CD4-positive, alpha-beta T cell treated with Interferon alpha-2 for 1 hour (primary cell): ENCODE measurements at places on chromosomes 1 and 21.

GRCh38 chr1:218339267-218339831 lies 5.8 kb upstream of the TGFB2 start:
- DNase-seq, result no peak

- DNase-seq, result no peak
Measured at GRCh38 chr21:14739590-14739989, 193.5 kb upstream of the SAMSN1 start.

- no peak for DNase-seq
Measured at GRCh38 chr1:221394011-221394544, 347.8 kb downstream of the DUSP10 start.

GRCh38 chr1:163875200-163875926 lies 553.6 kb downstream of the NUF2 start:
- no peak for DNase-seq

DNA sequence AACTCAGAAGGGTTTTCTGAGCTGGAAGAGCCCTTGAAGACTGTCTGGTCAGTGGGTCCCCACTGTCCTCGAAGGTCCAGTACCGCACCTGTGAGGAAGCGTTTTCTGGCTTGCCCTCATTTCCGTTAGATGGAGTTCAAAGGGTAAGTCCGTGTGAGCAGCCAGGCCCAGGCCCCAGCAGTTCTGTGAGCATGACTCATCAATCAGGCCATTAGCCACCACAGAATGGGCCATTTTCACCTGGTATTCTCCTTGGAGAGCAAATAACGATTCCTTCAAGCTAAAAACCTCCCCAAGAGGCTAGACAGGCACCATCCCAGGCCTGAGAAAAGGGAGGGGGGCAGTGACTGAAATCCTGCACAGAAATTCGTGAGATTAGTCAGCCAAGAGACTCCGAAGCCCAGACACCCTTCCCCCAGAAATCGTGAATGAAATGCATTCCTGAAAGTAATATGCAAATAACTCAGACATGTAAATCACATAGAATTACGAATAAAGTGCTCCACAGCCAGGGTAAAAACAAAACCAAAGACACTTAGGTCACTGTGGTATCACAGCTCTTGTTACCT lies 66.0 kb downstream of the BCAR3 start:
- DNase-seq, result no peak

DNA sequence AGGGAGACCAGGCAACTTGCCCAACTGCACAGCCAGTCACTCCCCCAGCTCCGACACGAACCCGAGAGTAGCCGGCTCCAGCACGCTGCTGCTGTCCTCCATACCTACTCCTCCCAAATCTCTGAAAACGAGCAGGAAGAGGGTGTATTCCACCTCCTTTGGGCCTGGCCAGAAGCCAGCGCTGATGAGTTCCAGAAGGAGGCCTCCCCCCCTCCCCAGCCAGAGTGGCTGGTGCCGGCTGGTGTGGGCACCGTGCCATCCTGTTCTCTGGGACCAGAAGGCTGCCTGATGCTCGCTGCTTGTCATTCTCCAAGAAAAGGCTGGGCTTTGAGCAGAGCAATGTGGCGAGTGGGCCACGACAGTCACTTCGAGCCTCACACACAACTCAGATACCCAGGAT lies 22.2 kb downstream of the KCNN3 start:
- DNase-seq, result no peak

DNA sequence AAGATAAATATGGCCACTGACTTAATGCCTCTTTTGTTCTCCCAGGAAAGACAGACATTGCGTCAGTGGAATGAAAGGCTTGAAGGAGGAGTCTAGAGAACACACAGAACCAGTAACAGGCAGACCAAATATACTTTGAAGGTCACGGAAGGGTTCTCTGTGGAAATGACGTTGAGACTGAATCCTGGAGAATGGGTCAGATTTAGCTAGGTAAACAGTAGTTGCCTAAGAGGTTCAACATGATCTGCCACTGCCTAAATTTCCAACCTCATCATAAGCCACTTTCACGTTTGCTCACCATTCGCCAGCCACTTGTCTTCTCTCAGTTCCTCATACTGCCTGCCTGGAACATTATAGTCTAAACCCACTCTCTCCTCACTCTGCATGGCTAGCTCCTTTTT lies 20.5 kb downstream of the PLA2G4A start:
- no peak for DNase-seq

- DNase-seq, result no peak
Measured at GRCh38 chr1:70720109-70720508, 309.0 kb downstream of the CTH start.

GRCh38 chr1:91026777-91027176 lies 4.9 kb upstream of the ZNF644 start:
- DNase-seq, result no peak

DNA sequence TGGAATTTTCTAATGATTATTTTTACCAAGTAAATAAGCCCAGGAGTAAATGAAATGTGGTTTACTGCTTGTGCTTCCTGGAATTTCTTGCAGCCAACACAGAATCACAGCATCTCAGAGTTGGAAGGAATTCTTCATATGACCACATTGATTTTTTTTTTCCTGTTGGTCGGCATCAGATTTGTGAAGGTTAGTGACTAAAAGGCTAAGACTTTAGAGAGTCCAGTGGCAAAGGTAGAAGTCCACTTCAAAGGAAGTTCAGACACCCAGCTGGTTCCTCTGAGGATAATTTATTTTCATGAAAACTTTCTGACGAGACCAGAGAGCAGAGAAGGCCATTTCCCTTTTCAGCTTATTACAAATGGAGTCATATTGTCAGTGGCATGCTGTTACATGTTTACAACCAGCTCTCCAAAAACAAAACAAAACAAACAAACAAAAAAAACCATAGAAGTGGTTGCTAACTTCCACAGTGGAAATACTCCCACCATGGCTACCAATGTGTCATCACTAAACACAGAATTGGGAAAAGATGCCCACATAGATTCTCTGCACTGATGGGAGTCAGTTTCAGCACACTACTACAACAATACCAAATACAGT lies 77.2 kb upstream of the CDC42BPA start:
- no peak for DNase-seq

DNA sequence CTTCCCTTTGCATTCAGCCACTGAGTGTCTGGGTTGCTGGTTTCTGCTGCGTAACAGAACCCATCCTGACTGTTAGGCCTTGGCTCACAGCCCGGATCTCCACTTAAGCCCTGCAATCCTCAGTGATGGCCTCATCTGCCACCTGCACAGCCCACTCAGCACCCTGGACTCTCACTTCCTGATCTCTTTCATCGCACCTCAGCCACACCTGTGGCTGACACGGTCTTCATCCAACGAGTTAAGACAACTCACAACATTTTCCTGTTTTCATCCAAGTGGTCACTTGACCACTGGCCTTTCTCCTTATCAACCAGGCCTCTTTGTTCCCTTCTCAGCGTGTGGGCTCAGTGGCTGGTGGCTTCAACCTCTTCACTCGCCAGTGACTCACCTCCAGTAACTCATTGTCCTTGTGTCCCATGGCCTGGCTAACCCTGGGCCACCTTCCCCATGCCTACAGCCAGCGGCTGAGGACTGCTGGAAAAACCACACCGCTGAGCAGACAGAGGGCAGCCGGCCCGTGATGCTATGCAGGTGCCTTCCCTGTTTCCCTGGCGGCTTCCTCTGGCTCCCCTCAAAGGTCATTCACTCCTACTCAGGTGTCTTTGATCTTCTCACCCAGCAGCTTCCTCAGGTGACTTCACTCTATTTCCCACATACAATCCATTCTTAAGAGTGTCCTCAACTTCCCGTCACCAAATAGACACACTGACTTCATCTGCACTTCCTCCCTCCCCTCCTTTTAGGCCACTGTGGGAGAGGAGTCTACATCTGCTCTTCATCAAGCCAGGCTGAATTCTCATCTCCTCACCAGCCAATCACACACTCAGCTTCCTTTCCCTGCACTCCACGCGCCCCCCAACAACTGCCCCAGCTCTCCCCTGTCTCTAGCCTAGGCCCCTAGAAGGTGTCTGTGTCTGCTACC lies 19.9 kb upstream of the EDN2 start:
- DNase-seq, result no peak

DNA sequence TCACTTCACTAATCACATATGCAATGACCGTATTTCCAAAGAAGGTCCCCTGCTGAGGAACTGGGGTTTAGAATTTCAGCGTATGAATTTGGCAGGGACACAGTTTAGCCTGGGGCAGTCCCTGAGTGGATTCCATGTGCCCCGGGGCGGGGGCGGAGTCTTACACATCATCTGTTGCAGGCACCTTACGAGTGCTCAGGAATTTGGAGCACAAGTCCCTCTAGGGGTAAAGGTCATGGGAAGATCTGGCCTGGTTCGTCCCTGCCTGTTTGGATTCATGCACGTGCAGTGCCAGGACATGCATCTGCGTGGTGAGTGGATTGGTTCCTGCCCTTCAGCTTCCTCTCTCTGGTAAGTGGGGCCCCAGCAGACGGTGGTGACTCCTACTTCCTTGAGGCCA lies 208.3 kb upstream of the C1orf174 start:
- DNase-seq, result no peak

GRCh38 chr1:200262326-200262965 lies 147.4 kb downstream of the ZNF281 start:
- no peak for DNase-seq

DNA sequence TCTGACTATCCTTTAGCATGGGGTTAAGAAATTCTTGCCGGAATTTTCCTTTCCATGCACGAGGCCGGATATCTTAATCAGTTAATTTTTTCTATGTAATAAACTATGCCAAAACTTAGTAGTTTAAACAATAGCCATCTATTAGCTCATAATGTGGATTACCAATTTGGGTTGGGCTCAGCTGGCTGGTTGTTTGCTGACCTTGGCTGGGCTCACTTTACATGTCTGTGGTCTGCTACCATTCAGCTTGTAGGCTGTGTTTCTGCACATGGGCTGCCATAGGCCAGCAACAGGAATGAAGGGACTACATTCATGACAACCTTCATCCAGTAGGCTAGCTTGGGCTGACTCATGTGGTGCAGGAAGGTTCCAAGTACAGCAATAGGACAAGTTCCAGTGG lies 56.0 kb upstream of the NTPCR start:
- DNase-seq, result no peak

GRCh38 chr1:15618077-15618654 lies 908 bp downstream of the DDI2 start:
- no peak for DNase-seq

DNA sequence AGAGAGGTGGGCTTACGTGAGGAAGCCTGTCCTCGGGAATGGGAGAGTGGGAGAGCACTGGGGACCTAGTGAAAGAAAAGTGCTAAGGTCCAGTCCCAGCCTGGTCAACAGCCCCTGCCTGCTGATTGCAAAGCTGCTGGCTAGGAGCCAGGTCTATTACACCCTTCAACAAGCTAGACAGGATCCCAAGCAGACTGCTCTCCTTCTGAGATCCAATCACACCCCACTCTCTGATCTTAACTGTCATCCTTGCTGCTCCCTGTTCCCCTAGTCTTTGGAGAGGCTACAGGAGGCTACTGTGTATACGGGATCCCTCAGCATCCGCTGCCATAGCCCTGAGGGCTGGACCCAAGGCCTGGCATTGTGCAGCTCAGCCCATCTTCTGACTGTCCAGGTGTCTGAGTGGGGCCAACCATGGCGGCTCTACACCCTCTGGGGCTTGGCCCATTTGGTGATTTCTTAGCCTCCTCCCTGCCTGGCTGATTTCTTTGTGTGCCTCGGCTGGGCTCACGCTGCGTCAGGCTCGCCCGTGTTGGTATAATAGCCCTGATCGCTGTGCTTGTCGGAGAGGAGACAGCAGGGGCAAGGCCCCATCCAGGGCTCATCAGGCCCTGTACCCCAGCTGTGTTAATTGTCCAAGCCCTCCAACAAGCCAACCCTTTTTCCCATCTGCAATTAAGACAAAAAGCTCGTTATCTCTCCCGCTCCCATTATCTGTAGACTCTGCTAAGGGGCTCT lies 43.9 kb downstream of the NAV1 start:
- DNase-seq, result no peak

GRCh38 chr1:199246716-199247115 lies 607.9 kb downstream of the PTPRC start:
- DNase-seq, result no peak

DNA sequence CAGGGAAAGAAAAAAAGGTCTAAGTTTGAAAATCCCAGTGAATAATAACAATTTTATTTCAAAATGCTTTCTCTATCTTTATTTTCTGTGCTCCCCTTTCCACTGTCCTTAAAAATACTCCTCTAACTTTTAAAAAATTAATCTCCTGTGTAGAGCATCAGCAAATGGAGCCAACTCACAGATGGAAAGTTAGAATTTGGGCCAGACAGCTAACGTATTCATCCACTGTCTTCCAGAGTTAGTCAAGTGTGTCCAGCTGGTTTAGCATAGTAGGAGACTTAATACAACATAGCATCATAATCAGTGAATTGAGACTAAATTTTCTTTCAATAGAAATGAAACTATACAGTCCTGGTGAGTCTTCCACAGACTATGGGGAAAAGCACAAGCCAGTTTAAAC lies 419.0 kb upstream of the LRRC7 start:
- no peak for DNase-seq

- peak; percentile 59 for DNase-seq
Measured at GRCh38 chr1:108560874-108561459, 1.1 kb downstream of the EEIG2 start.

DNA sequence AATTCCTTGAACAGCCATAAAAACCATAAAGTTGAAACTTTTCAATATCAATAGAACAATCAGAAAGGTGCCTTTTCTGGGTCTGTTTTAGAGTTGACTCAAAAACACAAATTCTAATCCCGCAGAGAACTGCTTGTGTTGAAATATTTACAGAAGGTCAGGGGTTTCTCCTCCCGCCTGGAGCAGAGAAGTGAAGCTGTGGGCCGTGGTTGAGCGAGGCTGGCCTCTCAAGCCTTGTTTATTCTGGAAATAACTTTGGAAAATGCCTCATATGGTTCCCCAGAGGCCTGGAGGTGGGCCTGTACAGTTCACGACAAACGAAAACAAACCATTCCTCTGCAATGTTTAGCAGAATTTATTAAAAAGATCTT lies 90.8 kb upstream of the ERRFI1 start:
- no peak for DNase-seq

DNA sequence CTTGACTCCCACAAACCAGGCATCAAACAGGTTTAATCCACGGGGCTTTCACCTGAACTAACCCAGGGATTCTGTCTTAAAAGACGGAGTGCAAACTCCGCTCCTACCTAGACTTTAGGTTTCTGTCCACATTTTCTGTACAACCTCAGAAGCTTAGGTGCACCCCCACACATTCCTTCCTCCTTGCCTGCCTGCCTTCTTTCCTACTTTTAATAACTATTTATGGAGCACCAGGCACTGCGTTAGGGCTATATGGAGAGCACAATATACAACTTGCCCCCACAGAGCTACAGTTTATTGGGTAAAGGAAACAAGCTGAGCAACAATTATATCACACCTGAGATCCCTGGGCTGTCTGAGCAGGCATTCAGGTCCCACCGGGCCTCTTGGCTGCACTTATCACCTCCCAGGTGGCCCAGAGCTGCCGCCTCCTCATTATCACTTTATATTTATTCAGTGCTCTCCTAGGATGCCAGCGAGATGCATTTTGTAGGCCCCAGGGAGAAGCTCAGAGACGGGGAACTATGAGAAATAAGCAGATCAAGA lies 64.1 kb downstream of the DNTTIP2 start:
- no peak for DNase-seq

- DNase-seq, result no peak
Measured at GRCh38 chr1:1980467-1981141, 23.0 kb downstream of the CFAP74 start.
